ENCODE measurements at places on chromosomes 11 and 22. TPM values are rescaled to one million over a fixed set of nuclear protein-coding genes. Genes with fewer than 3 reads are reported as not detected.

Gene MRGPRF
- not detected for total RNA-seq

DNA sequence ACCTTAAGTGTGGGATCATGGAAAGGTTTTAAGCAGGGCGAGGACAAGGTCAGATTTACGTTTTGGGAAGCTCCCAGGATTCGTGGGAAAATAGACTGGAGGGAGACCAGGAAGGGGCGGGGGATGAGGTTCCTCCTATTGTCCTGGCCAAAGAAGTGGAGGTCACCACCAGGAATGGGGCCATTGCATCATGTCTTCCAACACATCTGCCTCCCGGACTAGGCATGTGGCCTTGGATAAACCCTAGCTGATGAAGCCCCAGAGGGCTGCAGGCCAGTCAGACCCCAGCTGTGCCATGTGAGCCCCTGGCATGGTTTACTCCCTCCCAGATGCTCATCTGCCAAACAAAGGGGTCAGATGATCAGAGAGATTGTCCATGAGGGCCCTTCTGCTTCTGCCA is 11.5 kb upstream of the YWHAH start:
- no peak for DNase-seq

Gene PGM2L1
- 32.2 TPM for total RNA-seq

- no peak for DNase-seq
Measured at GRCh38 chr11:128304666-128305485, 282.5 kb downstream of the ETS1 start.

- peak; percentile 27 for DNase-seq
Measured at GRCh38 chr11:32172848-32173834, 82.3 kb downstream of the RCN1 start.

Gene CD248
- 0.04 TPM for total RNA-seq

DNA sequence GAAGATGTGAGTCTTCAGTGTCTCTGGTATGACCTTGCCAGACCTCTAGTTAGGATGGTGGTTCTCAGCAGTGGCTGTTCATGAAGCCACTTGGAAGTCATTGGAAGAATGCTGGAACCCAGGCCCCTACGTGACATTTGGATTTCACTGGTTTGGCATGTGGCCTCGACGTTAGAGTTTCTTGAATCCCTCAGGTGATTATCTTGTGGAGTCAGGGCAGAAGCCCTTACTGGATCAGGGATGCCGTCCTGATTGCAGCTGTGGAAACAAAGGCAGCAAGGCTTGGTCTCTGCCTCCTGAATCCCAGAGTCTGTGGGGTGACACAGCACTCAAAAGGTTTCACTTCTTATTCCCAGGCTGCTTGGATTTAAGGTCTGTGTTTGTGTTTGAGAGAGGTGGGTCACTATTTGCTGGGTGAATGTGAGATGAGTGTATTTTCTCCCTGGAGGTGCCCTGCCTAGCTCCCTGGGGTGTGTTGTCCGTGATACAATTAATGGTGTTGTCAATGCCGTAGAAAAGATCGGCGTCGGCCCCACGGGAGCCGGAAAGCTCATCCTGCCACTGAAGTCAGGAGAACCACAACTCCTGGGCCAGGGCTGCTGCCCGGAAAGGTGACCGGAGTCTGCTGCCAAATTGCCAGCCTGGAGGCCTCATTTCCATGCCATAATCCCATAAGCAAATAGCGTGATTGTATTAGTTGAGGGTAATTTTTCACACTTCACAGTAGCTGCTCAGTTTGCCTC is 939.0 kb downstream of the BRD1 start:
- no peak for DNase-seq

Gene PLEKHB1
- total RNA-seq = 0.42 TPM

GRCh38 chr11:472816-473215 is 22.7 kb downstream of the PTDSS2 start:
- DNase-seq = no peak

Gene NXPE4
- total RNA-seq = not detected

GRCh38 chr22:19802894-19803735 is 42.5 kb downstream of the TBX1 start:
- DNase-seq = no peak

DNA sequence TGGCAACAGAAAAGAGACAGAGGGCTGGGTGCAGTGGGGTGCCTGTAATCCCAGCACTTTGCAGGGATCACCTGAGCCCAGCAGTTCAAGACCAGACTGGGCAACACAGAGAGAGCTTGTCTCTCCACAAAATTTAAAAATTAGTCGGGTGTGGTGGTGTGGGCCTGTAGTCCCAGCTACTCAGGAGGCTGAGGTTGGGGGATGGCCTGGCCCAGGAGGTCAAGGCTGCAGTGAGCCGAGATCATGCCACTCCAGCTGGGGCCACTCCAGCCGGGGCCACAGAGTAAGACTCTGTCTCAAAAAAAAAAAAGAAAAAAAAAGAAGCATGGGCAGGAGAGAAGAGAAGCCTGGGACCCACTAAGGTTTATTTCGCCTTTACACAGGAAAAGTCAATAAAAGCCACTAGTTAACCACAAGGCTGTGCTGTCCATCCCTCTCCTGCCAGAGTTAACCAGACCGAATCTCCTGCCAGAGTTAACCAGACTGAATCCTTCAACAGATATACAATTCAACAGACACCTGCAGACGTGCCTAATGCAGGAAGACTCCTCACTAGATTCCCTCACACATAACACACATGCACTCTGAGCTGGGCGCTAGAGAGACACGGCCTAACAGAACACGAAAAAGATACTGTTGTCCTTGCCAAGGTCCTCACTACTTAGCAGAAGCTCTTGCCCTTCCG is 29.8 kb downstream of the MICAL3 start:
- no peak for DNase-seq

- no peak for DNase-seq
Measured at GRCh38 chr11:35235936-35236666, 97.1 kb downstream of the CD44 start.

- no peak for DNase-seq
Measured at GRCh38 chr11:102994105-102994504, 38.6 kb upstream of the MMP13 start.

GRCh38 chr11:108620958-108621772 is 27.6 kb upstream of the EXPH5 start:
- DNase-seq = no peak

Gene CNIH2
- total RNA-seq = 0.07 TPM

Gene CLDN5
- total RNA-seq = 360 TPM

Gene CASP1
- total RNA-seq = 6.7 TPM

Gene SAA4
- not detected for total RNA-seq

DNA sequence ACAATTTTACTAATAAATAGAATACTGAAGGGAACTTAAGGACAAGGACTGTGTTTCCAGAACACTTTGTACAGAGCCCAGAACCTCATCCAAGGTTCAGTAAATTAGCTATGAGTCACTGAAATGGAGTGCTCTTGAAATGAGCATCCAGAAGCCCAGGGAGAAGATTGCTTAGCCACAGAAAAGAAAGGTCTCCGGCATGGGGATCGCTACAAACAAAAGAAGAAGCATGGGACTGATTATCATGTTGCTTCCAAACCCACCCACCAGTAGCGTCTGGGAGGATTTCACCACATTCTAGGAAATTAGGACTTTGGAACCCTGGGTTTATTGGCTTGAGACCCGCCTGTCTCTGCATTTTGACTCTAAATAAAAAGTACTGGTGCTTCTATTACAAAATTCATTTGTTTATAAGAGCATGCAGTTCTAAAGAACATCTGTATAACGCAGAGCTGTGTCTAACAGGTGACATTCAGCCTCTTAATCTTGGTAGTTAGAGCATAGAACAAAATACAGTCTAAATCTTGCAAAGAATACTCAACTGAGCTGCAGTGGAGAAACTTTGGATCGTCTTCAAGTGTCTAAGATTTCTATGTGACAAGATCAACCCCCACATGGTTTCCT is 35.9 kb upstream of the SESN3 start:
- no peak for DNase-seq

DNA sequence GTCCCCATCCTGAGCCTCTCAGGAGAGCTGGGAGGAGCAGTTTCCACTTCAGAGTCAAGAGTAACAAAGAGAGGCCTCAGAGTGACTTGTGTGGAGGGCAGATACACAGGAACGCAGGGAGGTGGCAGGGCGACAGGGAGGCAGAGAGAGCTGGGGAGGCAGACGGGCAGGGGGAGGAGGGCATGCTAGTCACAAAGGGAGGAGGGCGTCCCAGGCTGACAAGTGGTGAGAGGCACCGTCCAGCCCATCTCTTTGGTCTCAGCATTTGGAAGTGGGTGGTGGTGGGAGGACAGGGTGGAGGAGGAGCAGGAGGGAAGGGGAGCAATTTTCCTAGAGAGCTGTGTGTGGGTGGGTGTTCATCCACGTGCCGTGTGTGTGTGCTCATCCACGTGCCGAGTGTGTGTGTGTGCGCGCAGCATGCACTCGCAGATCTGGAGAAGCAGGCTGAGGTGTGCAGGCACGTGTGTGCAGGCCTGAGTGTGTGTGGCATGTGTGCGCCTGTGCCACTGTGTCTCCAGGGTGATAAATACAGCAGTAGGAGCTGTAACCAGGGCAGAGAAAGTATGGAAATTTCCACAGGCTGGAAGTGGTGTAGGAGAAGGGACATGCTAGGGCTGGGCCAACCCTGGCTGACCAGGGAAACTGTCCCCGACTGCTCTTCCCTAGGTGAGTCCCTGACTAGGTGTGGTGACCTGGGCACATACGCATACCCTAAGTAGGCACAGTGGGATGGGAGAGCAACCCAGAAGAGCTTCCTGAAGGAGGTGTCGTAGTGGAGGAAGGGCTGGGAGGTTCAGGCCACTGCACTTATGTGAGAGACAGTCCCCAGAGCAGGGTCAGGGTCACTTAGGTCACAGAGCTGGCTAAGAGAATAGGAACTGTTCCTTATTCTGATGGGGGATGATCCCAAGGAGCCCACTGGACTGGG is 7.3 kb upstream of the PDE2A start:
- DNase-seq = no peak

- no peak for DNase-seq
Measured at GRCh38 chr22:35775339-35775738, 57.7 kb downstream of the APOL5 start.

Measured in pulmonary artery endothelial cell (primary cell).